ENCODE measurements at places on chromosomes 7 and 10.

DNA sequence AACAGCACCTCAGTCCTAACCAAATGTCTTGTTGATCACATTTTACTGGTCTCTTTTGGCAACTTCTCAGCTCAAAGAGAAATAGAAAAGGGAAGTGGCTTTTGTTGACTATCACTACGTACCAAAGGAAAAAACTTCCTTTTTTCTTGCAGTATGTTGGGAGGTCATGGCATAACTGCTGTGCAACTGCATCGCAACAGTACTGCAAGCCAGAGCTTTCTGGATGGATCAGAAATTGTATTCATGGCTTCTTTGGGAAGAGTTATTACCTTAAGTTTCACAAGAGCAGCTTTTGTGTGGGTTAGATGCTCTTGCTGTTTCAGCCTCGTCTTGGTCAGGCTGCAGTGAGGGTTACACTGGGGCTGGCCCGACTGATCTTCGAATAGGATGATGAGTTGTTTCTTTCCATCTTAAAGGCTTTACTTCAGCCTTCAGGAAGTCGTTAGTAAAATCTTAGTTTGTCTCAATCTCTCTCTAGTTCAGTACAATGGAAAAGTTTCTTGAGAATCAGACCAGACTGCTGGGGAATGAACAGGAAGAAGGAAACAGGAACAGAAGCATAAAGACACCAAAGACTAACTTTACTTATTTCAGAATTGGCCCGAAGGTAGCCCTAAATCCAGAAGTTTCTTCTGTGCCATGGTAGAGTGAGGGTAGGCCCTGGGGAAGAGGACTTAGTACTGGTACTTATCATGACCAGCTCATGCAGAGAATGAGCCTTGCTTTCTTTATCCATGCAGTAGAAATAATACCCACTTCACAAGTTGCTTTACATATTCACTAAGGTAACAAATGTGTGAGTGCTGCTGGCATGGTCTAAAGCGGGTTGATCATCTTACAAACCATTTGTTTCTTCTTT is 153.6 kb downstream of the CELF2 start:
- no peak for DNase-seq

- DNase-seq = no peak
Measured at GRCh38 chr10:28594406-28594805, 61.5 kb downstream of the WAC start.

DNA sequence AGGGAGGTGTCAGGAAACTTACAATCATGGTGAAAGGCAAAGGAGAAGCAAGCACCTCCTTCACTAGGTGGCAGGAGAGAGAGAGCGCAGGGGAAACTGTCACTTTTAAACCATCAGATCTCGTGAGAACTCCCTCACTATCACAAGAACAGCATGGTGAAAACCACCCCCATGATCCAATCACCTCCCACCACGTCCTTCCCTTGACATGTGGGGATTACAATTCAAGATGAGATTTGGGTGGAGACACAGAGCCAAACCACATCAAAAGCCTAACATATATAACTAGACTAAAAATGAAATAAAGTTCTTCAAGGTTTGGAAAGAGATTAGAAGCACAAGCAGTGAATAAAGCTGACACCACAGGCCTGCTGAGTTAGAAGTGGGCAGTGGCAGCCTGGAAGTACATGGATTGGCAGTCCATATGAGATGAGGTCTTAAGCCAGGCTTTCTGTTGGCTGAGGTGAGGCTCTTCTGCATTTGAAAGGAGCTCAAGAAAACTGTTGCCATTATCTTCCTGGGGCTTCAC is 96.4 kb upstream of the MDFIC start:
- DNase-seq = no peak

DNA sequence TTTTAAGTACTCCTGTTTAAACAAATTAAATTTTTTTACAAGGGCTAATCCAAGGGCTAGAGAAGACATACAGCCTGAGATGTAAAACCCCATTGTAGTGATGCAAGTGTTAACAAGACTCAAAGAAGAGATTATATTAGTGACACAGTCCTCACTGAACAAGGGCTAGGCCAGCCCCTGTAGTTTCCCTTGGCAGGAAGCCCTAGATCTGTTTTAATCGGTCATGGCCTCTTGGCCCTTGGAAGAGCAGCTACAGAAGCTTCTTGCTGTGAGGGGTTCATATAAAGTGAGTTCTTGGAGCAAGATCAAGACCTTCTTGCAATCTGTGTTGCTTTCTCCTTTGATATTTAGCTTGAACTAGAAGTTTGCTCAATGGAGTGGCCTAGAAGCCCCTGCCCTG is 1339.4 kb downstream of the XPNPEP1 start:
- no peak for DNase-seq

DNA sequence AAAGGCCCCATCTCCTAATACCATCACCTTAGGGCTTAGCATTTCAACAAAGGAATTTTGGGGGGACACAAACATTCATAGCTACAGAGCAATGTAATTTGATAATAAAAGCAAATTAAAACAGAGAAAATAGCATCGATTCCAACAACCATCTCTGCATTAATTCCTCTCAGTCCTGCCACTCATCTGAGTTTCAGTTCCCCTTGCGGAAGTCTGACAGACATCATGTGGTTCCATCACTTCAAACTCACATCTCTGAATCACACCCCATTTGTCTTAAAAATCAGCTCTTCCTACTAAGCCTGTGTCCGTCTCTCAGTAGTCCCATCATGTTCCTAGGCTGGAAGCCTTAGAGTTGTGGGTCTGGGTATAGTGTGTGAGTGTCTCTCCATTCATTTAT is 3.6 kb downstream of the ADCK2 start:
- no peak for DNase-seq

DNA sequence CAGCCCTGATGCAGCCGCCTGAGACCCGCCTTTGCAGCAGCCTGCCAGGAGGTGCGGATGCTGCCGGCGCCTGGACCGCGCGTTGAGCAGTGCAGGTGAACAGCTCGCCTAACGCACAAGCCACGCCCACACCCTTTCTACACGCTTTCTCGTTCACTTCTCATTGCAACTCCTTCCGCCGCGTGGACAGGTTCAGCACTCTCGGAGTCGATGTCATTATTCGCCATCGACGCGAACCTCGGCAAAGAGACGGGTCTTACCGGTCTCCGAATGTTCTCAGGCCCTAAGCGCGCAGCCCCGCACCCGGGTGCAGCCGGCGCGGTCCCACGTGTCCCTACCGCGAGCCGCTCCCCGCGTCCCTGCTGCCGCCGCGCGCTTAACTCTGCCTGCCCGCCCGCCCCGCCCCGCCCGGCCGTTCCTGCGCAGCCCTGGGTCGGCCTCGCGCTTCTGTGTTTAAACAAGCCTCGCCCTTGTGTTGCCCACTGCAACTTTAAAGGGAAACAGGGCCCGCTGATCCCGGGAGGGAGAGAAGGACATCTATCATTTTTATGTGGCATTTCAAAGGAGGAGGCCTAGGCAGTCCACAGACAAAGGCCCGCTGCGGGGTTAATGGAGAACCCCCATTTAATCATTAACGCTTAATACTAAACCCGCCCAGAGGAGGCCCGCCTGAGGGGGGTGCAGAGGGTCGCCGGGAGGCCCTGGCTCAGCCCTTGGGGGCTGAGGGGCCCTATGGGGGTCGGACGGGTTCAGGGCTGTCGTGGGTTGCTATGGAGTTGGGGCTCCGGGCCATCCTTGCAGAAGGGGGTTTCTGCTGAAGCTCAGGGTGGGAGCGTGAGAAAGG is 128.5 kb downstream of the WDR11 start:
- no peak for DNase-seq

GRCh38 chr10:59626523-59626869 is 83.2 kb downstream of the SLC16A9 start:
- no peak for DNase-seq

DNA sequence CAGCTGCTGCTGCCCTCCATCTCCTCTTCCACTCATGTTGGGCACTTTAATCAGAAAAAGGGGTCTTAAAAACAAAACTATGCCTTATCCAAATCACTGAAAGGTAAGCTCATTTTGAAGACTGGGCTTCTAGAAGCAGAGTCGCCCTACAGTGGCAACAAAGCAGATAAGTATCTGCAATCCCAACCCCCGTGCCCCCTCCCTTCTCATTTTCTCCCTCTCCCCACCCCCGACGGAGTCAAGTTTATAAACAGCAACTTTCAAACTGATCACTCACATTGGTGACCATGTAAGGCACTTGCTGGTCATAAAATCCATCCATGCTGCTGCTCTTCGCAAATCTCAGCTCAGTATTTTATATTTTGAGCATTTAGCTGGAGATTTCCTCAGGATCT is 738 bp downstream of the ETV1 start:
- DNase-seq = no peak

- no peak for DNase-seq
Measured at GRCh38 chr7:10780400-10780747, 193.3 kb upstream of the PHF14 start.

Data from NCI-H1436 treated with DMSO at 0.1 percent for 48 hours (cell line).